ENCODE measurements at places on chromosomes 5 and 9. TPM values are rescaled to one million over a fixed set of nuclear protein-coding genes. Genes with fewer than 3 reads are reported as not detected.

PDE6A gene
- total RNA-seq = 3.6 TPM

ZNF454 gene
- 0.07 TPM for total RNA-seq

FRRS1L gene
- 5.0 TPM for total RNA-seq

EGFL7 gene
- total RNA-seq = 52.9 TPM

SGCD gene
- total RNA-seq = 8.0 TPM

IL4 gene
- total RNA-seq = not detected

FOXD4L4 gene
- 0.12 TPM for total RNA-seq

DMGDH gene
- total RNA-seq = 0.16 TPM

GHR gene
- 24.3 TPM for total RNA-seq

TAF11L12 gene
- total RNA-seq = not detected

ADAMTS2 gene
- 55.4 TPM for total RNA-seq

PCDHGA4 gene
- 0.17 TPM for total RNA-seq
